Endodermal cell (in vitro differentiated cells): ENCODE measurements at places on chromosomes 3 and 15. TPM values are rescaled to one million over a fixed set of nuclear protein-coding genes. Genes with fewer than 3 reads are reported as not detected.
A peak's percentile ranks its signal among the peaks of the same experiment; 100 is the strongest.

GRCh38 chr15:63877713-63878271 lies 44.0 kb upstream of the HERC1 start:
- peak; percentile 59 for DNase-seq
- no peak overlapping the region for H3K4me3 ChIP-seq

GRCh38 chr3:45273681-45274515 lies 47.8 kb upstream of the TMEM158 start:
- no peak overlapping the region for H3K4me3 ChIP-seq
- no peaks in the 10 kb centered on the region for H3K36me3 ChIP-seq
- H3K4me1 ChIP-seq = peaks cover 2% of the 10 kb centered on the region
- peak; percentile 50 for DNase-seq
- H3K27ac ChIP-seq = no peak overlapping the region

Gene NANOGP8
- total RNA-seq = 47.2 and 56.8 TPM in 2 replicates

- no peak overlapping the region for H3K27ac ChIP-seq
- H3K4me3 ChIP-seq = no peak overlapping the region
- no peaks in the 10 kb centered on the region for H3K4me1 ChIP-seq
- no peaks in the 10 kb centered on the region for H3K36me3 ChIP-seq
- peak; percentile 42 for DNase-seq
- H3K27me3 ChIP-seq = no peaks in the 10 kb centered on the region
Measured at GRCh38 chr3:133393691-133394474, 6.0 kb upstream of the BFSP2 start.

- no peaks in the 10 kb centered on the region for H3K27me3 ChIP-seq
- peaks cover 9% of the 10 kb centered on the region for H3K4me1 ChIP-seq
- H3K4me3 ChIP-seq = peak overlapping the region; percentile 9
- DNase-seq = no peak
Measured at GRCh38 chr3:139358841-139359562, 15.2 kb downstream of the MRPS22 start.

Gene AP3B2
- total RNA-seq = 21.5 and 22.4 TPM in 2 replicates

DNA sequence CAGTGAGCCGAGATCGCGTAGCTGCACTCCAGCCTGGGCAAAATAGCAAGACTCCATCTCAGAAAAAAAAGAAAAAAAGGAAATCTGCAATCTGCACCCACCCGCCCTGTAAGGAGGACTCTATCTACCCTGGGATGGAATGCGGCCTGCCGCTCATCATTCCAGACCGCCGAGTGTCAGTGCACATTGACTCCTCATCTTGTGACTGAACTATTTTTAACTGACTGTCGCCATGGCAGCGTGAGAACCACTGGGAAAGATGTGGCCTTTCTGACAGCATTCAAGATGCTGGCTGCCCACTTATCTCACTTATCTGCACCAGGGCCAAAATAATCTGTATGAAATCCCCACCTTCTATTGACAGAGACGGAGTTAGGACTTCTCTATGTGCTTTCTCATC lies 38.8 kb upstream of the ANKRD34C start:
- DNase-seq = no peak
- H3K36me3 ChIP-seq = no peaks in the 10 kb centered on the region
- H3K27ac ChIP-seq = peak overlapping the region; percentile 34
- no peak overlapping the region for H3K4me3 ChIP-seq
- H3K27me3 ChIP-seq = peaks cover 5% of the 10 kb centered on the region

Gene CHRNA7
- total RNA-seq = 5.8 and 8.0 TPM in 2 replicates

DNA sequence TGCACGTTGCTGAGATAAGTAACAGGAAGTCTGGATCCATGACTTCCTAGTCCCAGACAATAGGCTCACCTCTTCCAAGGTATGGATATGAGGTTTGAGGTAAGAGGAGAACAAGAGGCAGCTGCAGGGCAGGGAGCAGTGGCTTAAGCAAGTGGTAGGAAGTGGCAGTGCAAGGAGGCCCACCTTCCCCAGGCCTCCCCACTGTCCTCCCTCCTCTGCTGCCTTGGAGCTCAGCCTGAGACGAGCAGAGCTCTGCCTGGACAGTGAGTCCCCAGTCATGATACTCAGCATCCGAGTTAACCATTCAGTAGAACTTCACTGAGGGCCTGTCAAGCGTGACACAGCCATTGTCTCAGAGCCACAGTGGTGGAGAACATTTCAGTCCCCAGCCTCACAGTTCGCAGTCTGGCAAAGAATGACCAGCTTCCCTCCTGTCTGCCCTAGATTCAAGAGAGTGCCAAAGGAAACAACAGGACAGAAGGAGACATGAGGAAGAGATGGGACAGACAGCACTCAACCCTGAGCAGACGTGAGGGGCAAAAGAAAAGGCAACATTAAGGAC lies 41.4 kb upstream of the BOC start:
- H3K4me3 ChIP-seq = no peak overlapping the region
- H3K27me3 ChIP-seq = no peaks in the 10 kb centered on the region
- DNase-seq = no peak
- H3K4me1 ChIP-seq = no peaks in the 10 kb centered on the region
- H3K27ac ChIP-seq = peak overlapping the region; percentile 67
- H3K36me3 ChIP-seq = no peaks in the 10 kb centered on the region

- no peak overlapping the region for H3K27ac ChIP-seq
- DNase-seq = peak; percentile 95
- no peaks in the 10 kb centered on the region for H3K27me3 ChIP-seq
- no peaks in the 10 kb centered on the region for H3K36me3 ChIP-seq
Measured at GRCh38 chr15:77870195-77871065, 207.1 kb downstream of the TBC1D2B start.

DNA sequence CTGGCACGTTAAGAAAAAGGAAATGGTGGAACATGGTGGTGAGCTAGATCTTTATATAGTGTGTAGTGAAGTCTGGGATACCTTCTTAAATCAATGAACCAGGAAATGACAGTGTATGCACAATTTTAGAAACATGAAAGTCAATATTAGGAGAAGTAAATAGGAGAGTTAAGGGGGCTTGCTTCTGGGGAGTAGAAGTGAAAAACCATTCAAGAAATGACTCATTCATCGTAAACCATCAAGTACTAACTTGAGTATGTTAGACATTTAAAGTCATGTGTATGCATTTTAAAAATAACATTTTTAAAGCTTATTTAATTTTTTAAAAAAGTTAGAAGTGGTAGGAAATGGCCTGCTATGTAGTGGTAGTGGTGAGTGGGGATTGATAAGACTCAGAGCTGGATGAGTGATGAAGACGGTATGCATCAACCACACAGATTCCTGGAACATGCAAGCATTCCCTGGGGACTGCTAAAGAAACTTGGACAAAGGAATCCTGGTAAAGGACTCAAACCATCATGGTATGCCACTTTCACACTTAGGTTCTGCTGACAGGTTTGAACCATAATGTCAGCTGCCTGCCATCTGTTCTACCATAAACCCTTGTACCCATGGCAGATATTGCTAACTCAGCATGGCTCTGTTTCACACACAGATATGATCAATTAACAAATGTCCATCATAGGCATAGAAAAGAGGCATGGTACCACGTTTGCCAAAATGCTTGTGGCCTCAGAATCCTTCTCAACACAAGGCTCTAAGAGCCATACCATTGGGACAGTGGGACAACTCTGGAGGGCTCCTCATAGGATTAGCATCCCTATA lies 28.9 kb upstream of the MITF start:
- no peak overlapping the region for H3K4me3 ChIP-seq
- no peaks in the 10 kb centered on the region for H3K4me1 ChIP-seq
- H3K27me3 ChIP-seq = no peaks in the 10 kb centered on the region
- no peaks in the 10 kb centered on the region for H3K36me3 ChIP-seq

DNA sequence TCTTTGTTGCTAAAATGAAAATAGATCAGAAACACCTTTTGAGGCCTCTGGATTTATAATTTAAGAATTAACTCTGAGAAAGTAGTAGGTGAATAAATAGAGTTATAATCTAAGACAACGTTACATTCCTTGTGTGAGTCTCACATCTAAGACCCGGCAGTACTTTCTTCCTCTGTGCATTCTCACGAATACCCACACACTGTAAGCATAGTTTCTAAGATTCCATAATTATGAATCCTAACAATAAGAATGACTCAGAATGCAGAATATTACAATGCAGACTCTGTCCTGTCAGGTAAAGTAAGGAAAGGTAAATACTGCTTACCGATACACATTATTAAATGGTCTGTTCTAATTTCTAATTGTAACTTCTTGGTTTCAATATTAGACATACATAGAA lies 257.7 kb upstream of the CNTN6 start:
- H3K36me3 ChIP-seq = no peaks in the 10 kb centered on the region
- no peak overlapping the region for H3K27ac ChIP-seq
- no peak overlapping the region for H3K4me3 ChIP-seq
- no peak for DNase-seq

GRCh38 chr3:17213102-17213501 lies 328.3 kb downstream of the PLCL2 start:
- no peak overlapping the region for H3K27ac ChIP-seq
- no peak overlapping the region for H3K4me3 ChIP-seq
- no peaks in the 10 kb centered on the region for H3K4me1 ChIP-seq
- H3K27me3 ChIP-seq = no peaks in the 10 kb centered on the region
- DNase-seq = no peak

DNA sequence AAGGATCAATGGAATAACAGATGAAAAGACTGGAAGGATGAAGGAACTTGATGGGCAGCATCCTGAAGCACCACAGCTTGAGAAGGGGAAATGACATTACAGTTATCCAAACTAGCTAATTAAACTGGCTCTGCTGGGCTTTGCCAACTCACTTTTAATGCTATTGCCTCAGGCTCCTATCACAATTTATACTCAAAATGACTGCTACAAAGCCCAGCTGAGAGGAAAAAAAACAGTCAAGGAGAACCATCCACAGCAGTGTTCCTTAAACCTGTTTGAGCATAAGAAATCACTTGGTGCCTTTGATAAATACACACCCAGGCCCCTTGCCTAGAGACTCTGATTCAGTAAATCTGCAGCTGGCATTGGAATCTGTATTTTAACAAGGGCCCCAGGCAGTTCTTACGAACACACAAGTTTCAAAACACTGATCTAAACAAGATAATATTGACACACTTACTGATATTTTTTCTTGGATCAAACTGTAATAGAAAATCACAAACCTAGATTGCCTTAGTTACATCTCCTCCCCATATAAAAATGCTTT lies 85.8 kb downstream of the MB21D2 start:
- H3K36me3 ChIP-seq = no peaks in the 10 kb centered on the region
- H3K27me3 ChIP-seq = no peaks in the 10 kb centered on the region
- H3K4me3 ChIP-seq = no peak overlapping the region
- no peak for DNase-seq
- no peaks in the 10 kb centered on the region for H3K4me1 ChIP-seq

Gene CXCR6
- total RNA-seq = not detected in 2 replicates

Gene TEX264
- 22.4 and 24.9 TPM in 2 replicates for total RNA-seq

Gene C3orf70
- 3.8 to 5.0 TPM (median 4.7 TPM) in 3 replicates for total RNA-seq

DNA sequence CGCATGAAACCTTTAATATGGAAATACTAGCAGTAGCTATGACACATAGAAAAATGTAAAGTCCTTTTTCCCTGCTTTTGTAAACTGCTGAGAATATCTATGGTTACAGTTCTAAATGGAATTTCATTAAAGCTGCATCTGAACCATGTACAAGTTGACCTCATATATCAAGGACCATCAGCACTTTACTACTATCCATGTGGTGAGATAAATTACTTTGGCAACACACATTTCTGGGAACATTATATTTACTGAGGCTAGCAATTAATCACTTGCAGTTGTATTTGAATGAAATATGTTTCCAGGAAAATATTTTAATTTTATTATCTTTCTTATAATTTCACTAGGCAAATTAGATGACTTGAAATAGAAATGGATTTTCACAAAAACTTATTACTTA lies 545.5 kb downstream of the NAALADL2 start:
- H3K27ac ChIP-seq = no peak overlapping the region
- H3K36me3 ChIP-seq = no peaks in the 10 kb centered on the region
- no peaks in the 10 kb centered on the region for H3K27me3 ChIP-seq
- H3K4me1 ChIP-seq = no peaks in the 10 kb centered on the region

DNA sequence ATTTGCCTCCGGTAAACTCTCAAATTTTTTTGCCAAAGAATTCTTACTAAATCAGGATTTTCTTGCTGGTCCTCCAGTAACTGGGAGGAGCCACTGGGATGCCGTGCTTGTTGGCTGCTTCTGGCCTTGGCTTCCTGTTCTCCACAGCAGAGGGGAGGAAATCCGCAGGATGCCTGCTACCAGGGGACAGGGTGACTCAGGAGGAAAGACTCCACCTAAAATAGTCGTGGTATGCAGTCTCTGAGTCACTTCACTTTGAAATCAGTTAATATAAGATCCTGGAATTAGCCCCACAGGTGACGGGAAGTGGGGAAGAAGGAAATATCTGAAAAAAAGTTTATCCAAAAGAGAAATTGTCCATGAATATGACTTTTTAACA lies 6.5 kb upstream of the TM4SF18 start:
- peak; percentile 90 for DNase-seq
- H3K4me3 ChIP-seq = no peak overlapping the region
- peaks cover 4% of the 10 kb centered on the region for H3K4me1 ChIP-seq
- H3K36me3 ChIP-seq = no peaks in the 10 kb centered on the region
- no peaks in the 10 kb centered on the region for H3K27me3 ChIP-seq
- no peak overlapping the region for H3K27ac ChIP-seq

Gene TTC21A
- total RNA-seq = 5.0 and 5.8 TPM in 2 replicates

Gene ANKUB1
- total RNA-seq = not detected in 2 replicates

Gene RPP14
- total RNA-seq = 12.3 to 22.0 TPM (median 19.7 TPM) in 3 replicates

DNA sequence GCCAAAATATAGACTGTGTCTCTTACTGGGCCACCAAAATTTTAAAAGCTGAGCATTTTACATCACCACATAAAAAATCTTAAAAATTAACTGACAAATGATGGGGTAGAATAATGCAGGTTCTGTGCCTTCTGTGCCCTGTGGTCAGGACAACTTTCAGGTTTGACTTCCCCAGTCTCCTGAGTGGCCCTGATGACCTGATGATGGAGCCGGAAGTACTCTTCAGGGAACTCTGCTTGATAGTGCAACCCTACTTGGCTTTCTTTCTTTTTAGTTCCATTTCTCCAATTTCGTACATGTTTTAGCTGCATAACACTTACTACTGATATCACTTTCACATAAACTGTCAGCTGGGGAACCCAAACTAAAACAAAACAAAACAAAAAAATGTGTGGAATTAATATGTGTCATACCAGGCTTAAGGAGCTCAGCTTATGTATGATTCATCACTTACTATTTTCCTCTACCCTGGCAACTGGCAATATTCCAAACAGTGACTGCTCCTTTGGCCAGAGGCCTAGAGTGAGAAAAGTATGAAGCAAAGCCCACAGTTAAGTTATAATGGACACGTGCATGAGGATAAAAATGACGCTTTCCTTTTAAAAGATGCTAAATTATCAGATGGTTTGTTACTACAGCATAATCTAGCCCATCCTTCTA lies 194.3 kb downstream of the BCHE start:
- no peak for DNase-seq
- no peak overlapping the region for H3K4me3 ChIP-seq
- H3K27me3 ChIP-seq = no peaks in the 10 kb centered on the region

- no peak for DNase-seq
- H3K4me3 ChIP-seq = no peak overlapping the region
- no peak overlapping the region for H3K27ac ChIP-seq
- no peaks in the 10 kb centered on the region for H3K4me1 ChIP-seq
- H3K27me3 ChIP-seq = no peaks in the 10 kb centered on the region
Measured at GRCh38 chr3:63395960-63396359, 117.9 kb downstream of the SYNPR start.

GRCh38 chr3:82080261-82080660 lies 318.8 kb upstream of the GBE1 start:
- no peak for DNase-seq
- H3K27ac ChIP-seq = no peak overlapping the region
- no peaks in the 10 kb centered on the region for H3K4me1 ChIP-seq
- H3K36me3 ChIP-seq = no peaks in the 10 kb centered on the region

Gene HDC
- 0.31 and 0.61 TPM in 2 replicates for total RNA-seq

- no peak overlapping the region for H3K27ac ChIP-seq
- peak; percentile 48 for DNase-seq
- H3K36me3 ChIP-seq = no peaks in the 10 kb centered on the region
- H3K4me1 ChIP-seq = peaks cover 5% of the 10 kb centered on the region
Measured at GRCh38 chr3:125059488-125060245, 3.9 kb upstream of the HEG1 start.
